ENCODE measurements at places on chromosomes 7 and 10.
A peak's percentile ranks its signal among the peaks of the same experiment; 100 is the strongest.

GRCh38 chr7:82481499-82482097 is 38.0 kb upstream of the CACNA2D1 start:
- peak; percentile 60 for DNase-seq

DNA sequence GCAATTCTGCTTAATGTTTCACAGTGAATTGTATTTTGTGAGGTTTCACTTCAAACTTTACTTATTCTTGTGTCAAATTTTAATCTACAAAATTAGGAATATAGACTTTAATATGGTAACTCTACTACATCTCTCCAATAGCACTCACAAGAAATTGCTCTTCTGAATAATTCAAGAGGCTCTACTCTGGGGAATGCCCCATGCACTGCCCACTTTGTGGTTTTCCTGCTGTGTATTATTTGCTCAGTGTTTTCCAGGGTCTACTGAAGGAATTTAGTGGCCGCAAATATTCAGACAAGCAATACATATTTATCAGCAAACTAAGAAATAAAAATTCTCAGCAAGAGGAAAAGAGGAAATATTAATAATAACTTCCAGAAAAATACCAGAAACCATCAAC is 611.4 kb downstream of the TNS3 start:
- DNase-seq: no peak

DNA sequence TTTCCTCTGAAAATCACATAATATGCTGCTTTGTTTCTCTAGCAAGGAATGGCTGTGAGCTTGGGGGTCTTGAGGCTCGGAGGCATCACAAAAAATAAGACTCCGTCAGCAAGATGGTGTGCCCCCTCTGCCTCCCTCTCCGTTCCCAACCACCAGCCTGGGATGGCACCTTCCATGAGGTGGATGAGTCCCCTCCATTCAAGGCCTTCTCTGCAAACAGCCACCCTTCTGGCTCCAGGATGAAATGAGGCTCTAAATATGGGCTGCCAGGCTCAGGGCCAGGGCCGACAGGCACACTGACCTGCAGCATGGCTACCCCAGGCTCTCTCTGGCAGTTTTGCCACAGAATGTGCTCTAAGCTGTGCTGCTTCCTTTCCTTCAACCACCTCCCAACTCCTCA is 521.5 kb downstream of the PTPRN2 start:
- no peak for DNase-seq

- DNase-seq: no peak
Measured at GRCh38 chr10:127009366-127009765, 104.1 kb downstream of the DOCK1 start.

DNA sequence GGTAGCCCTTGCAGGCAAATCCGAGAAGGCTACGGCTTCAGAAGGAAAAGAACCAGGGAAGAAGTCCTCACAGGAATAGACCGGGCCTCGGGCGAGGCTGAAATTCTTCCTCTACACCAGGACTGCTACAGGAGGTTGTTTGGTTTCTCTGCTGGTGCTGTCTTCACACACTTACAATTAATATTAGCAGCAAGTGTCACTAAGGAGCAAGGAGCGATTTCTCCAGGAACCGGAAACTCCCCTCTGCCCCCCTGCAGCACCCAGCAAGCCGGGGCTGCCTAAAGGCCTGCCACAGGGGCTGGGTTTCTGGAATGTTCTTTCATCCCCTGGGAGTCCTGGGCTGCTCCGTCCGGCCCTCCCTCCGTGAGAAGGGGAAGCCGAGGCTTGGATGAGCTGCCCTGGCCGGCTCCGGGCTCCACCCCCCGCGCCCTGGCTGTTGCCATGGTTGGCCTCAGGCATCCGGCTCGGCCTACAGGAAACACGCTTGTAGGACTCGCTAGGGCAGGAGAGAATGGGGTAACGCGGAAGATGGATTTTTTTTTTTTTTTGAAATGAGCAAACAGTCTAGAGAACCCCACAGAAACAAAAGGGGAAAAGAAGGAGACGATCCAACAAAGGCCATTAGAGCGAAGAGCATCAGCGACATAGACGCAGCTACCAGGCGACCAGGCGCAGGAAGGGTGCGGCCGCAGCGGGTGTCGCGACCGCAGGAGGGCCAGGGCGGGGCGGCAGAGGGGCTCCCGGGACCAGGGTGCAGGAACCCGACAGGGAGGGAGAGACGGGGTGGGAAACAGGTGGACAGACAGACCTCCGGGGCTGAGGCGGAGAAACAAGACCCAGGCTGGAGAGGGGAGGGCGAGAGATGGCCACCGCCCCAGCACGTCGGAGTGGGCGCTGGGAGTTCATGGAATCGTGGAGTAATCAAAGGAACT is 33.0 kb downstream of the EN2 start:
- DNase-seq: no peak

- DNase-seq: no peak
Measured at GRCh38 chr7:94656658-94656924, 658 bp upstream of the SGCE start.

DNA sequence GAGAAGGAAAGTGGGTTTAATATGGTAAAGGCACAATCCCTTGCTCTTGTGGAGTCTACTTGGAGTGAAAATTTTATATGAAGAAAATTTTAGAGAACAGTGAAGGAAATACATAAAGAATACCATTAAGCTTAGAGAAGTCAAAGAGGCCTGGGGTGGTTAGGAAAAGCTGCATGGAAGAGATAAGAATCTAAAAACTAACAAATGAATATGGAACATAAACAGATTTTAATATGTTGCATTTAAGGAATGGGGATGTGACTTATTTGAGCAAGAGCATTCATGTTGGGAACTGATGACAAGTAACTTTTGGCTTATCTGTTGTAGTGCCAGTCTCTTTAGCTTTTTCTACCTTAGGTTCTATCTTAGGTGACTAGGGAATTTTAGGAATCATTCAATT is 31.0 kb downstream of the AHR start:
- DNase-seq: no peak

Data from OCI-M1 (cell line).